ENCODE measurements at places on chromosomes 1 and 21.

DNA sequence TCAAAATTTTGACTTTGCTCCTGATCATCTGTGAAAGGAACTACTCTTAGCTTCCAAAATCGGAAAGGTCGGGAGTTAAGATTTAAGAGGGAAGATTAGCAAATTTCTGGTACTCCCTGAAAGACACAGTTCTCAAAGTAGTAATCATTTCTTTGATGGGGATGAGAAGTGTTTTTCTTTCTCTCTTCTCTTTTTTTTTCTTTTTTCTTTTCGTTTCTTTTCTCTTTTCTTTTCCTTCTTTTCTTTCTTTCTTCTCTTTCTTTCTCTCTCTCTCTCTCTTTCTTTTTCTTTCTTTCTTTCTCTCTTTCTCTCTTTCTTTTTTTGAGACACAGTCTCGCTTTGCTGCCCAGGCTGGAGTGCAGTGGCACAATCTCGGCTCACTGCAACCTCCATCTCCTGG, 5.1 kb upstream of the RAB29 start:
- no peak for DNase-seq

DNA sequence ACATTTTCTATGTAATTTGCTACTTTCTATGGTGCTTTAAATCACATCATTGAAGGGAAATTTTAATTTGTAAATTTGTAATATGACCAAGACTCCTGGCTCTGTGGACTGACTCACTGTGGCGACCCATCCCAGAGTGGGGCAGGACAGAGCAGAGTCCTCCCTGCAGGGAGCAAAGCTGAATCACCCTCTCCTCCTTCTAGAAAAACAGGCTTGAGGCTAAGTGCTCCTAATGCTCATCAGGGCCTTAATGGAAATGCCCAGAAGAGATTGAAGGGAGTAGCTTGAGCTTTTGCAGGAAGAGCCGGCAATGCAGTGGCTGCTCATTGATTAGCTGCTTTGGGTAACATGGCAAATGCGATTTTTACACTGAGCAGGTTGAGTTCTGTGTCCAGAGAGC, 16.8 kb downstream of the S100A10 start:
- no peak for DNase-seq

- DNase-seq, result no peak
Measured at GRCh38 chr21:37058261-37058660, 14.6 kb downstream of the PIGP start.

- no peak for DNase-seq
Measured at GRCh38 chr1:52216907-52217458, 75.1 kb downstream of the ZFYVE9 start.

- no peak for DNase-seq
Measured at GRCh38 chr1:160047111-160047991, 15.6 kb upstream of the PIGM start.

DNA sequence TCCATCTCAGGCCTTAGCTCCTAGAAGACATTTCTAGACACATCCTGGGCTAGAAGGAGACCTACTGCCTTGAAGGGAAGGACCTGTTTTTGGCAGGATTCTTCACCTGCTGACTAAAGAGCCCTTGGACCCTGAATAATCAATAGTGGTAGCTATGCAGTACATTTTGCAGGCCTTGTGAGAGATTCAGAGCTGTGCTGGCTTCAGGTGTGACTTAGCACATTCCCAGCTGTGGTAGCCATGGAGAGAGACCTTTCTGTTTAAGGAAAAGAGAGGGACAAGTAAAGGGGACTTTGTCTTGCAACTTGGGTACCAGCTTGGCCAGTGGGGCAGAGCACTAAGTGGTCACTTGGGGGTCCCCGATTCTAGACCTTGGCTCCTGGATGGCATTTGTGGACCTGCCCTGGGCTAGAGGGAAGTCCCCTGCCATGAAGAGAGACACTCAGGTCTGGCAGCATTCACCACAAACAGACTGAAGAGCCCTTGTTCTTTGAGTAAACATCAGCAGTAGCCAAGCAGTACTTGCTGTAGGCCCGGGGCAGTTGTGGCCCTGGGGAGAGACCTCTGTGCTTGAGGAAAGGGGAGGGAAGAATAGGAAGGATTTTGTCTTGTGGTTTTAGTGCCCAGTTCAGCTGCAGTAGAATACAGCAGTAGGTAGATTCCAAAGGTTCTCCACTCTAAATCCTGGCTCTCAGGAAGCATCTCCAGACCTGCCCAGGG, 26.2 kb upstream of the CD1A start:
- DNase-seq, result no peak

GRCh38 chr1:163959622-163960021, 599.4 kb upstream of the PBX1 start:
- DNase-seq, result no peak
